ENCODE measurements at places on chromosomes 5 and 9.

- no peak for DNase-seq
Measured at GRCh38 chr5:158162479-158163034, 303.6 kb upstream of the CLINT1 start.

GRCh38 chr5:137735555-137736284 is at the start of gene KLHL3:
Gene KLHL3 (minus strand): TSS chr5:137736089. CDS start chr5:137735646, 443 bp downstream.
- peak; percentile 18 for DNase-seq

DNA sequence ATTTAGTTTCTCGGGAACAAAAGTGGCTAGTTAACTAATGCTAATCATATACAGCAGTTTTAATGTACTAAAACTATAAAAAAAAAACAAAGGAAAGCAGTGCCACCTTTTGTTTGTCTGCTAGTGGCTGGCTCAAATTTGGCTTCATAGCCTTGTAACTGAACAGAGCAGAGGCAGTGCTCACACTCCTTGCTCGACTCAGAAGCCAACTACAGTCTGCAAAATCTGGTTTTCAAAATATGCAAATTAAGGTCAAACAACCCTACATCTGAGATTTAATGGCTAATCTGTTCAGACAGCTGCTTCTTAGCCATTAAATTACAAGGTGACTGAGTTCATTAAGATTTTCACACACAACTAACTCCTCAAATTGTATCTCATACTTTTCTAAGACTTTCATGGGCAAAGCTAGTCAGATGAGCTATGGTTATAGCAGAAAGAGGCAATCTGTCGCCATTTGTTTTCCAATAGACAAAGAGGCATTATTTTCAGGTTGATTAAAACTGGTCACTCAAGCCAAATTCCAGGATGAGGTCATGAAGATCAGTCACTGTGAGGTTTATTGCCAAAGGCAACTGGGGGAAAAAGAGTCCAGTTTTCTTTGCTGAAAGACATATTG is 56.8 kb upstream of the EPB41L4A start:
- DNase-seq, result no peak

GRCh38 chr9:120104771-120105170 is 475.2 kb downstream of the CDK5RAP2 start:
- no peak for DNase-seq

DNA sequence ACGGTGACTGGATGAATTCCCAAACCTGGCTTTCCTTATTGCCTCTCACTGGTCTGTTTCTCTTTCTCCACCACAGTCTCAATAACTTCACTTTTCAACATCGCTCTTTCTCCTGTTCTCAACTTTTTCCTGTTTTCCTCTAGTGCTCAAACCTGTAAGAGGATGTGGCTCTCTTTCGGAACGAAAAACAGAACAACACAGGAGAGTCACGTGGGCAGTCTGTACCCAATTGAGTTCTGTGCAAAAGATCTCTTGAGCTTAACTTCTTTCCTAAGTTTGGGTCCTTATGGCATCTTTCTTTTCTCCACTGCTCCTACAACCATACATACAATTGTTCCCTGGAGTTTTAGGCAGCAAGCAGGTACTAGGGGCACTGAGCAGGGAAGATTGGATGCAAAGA is 8.9 kb downstream of the HAVCR1 start:
- DNase-seq, result no peak

DNA sequence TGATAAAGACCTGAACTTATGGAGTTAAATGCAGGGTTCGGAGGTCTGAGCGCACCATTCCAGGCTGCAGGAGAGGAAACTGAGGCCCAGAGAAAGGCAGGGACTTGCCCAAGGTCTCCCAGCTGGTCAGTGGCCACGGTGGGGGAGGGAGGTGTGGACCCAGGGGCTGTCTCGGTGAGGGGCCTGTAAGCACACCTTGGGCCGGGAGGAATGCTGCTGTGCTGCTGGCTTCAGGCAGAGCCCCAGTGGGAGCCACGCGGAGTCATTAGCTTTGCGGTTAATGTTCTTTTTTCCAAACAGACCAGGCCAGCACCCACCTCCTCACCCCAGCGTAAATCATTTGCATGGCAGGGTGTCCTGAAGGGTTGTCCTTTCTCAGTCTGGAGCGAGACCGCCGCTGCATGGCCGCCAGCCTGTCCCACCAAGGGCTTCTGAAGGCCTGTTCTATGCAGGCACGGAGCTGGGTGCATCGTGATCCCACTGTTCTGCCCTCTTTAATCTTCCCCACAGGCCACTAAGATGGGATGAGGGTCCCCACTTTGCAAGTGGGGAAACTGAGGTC is 35.9 kb downstream of the NEURL1B start:
- DNase-seq, result no peak

- DNase-seq, result no peak
Measured at GRCh38 chr5:68066277-68066955, 149.1 kb upstream of the PIK3R1 start.

- DNase-seq, result no peak
Measured at GRCh38 chr9:136058084-136058483, 37.0 kb downstream of the NACC2 start.

DNA sequence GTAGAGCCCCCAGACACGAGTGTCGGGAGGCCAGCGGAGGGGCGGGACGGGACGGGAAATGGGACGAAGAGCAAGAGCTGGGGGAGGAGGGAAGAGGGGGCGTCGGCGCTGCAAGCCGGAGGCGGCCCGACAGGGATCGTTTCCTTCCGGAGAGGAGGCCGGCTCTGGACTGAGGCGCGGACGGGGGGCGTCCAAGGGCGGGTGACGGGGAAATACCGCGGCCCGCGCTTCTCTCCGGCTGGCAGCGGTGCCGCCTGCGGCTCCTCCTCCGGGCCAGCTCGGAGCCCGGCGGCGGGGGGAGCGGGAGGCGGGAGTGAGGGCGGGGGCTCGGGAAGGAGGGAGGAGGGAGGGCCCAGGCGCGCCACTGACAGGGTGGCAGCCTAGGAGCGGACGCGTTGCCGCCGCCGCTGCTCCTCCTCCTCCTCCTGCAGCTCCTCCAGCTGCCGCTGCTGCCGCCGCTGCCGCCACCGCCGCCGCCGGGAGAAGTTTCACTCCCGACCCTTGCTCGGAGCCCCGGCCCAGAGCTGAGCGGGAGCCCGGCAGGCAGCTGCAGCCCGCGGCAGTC is at the start of gene CHSY3:
CHSY3 (plus strand) TSS at position 364 of the 565 bp plus-strand sequence.
- no peak for DNase-seq

DNA sequence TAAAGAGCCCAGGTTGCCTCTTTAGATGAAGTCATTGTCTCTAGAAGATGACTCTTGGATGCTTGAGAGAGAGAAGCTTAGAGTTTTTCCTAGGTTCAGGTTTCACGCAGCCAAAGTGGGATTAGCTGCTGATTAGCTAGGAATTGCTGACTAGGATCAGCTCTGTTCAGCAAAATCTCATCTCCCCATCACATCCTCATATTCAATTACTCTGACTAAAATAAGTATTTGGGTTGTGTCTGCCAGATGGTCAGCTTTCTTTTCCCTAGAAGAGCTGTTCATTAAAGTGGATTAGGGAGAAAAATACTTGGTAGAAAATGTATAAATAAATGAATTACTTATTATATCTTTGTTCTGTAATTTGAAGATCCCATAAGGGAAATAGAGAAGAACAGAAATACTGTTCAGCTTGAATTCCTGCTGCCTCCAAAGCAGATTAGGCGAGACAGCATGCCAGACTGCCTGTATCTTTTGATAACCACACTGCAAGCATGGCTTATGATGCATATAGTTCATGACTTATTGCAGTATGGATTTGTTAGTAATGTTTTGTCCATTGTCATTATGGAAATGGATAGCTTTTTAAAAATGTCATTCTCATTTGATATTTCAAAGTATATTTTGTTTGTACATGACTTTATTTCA is 184.8 kb upstream of the CD180 start:
- no peak for DNase-seq

- DNase-seq, result peak; percentile 62
Measured at GRCh38 chr5:177462021-177462670, 11.3 kb downstream of the DBN1 start.

- no peak for DNase-seq
Measured at GRCh38 chr5:5880077-5880763, 457.7 kb downstream of the ICE1 start.

DNA sequence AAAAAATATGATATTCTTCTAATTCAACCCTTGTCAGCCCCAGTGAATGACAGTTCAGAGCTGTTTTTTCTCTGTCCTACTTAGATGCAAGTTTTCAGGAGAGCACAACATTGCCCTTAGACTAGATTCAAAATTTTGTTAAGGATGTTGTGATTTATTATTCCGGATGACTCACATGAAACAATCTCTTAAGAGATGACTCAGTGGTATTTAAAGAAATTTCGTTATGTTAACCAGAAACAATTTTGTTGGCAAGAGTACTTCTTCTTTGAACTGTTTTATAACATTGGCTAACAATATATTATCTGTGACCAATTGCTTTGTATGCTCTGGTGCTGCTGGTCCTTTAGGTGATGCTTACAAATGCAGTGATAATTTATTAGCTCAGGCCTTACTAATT is 132.0 kb downstream of the IZUMO3 start:
- no peak for DNase-seq

- no peak for DNase-seq
Measured at GRCh38 chr9:126682928-126683697, 69.4 kb downstream of the LMX1B start.

DNA sequence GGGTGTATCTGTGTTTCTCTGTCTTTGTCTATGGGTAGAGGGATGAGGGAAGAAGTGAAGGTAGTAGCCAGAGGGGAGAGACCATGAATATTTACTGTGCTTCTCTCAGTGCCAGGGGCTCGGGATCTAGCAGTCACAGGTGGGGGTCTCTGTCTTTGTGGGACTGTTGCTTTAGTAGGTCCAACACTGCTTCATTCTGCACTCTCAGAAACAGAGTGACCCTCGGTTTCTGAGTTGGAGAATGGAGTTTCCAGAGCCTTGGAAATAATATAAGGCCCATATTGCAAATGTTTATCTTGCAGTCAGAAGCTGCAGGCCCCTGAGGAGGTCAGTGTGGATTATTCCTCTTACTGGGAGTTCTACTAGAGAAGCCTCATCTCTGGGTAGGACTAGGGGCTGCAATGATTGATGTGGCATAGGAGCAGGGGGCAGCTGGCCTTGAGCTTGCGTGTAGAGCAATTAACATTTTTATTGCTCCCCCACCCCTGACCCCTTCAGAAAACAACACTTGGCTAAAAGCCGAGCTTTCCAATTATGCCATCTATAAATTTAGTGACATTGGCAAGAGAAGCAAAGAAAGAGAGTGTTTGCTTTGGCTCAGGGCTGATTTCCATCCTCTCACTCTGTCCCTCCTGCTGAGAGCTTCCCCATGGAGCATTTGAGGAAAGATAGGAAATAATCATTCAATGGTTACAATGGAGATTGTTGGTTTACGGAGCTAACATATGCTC is 55.0 kb upstream of the TRPC7 start:
- no peak for DNase-seq

GRCh38 chr5:10590226-10590999 is 26.5 kb downstream of the ANKRD33B start:
- DNase-seq, result no peak

GRCh38 chr5:115284021-115284420 is 12.4 kb downstream of the CCDC112 start:
- no peak for DNase-seq

- no peak for DNase-seq
Measured at GRCh38 chr5:90421136-90421535, 11.6 kb upstream of the CETN3 start.

DNA sequence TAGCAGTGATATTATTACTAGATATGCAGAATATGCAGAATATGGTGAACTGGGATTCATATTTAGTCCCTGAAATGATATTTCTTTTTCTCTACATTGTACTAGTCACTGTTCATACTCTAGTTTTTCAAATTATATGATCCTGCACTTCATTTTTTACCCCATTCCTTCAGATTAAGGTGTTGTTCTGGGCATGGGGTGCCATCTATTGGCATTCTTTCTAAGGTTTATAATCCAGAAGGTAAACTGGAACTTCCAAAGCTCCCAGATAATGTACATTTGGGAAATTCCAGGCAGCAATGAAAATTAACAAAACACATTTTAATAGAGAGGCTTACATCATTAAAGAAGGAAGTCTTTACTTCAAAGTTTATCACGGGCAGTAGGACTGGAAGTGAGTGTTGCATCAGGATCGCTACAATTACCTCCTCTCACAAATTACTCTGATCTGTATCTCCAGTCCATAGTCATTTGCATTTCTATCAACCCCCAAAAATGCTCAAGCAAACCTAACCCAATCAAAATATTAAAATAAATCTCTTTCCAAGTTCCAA is 12.5 kb downstream of the RFX3 start:
- DNase-seq, result no peak

DNA sequence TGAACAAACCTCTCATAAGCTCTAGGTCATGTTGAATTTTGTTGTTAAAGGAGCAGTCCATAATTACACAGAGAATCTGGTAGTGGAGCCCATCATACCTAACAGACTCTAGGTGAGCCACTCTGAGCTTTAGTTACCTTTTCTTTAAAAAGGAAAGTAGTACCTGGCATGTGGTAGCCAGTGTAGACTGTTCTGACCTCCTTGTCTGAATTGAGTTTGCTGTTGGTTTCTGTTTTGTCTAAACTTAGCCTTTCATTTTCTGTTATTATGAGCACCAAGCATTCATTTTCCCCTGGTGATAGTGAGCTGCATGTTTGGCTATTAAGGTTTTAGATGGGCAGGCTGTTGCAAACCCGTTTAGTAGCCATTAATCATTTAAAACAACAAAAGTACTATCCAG is 112.2 kb downstream of the MAST4 start:
- no peak for DNase-seq

- peak; percentile 39 for DNase-seq
Measured at GRCh38 chr5:134545070-134545868, 19.8 kb downstream of the JADE2 start.

Measured in CD4-positive, alpha-beta T cell treated with Interleukin-15 for 1 hour (primary cell).